ENCODE measurements at places on chromosomes 3 and 15.

DNA sequence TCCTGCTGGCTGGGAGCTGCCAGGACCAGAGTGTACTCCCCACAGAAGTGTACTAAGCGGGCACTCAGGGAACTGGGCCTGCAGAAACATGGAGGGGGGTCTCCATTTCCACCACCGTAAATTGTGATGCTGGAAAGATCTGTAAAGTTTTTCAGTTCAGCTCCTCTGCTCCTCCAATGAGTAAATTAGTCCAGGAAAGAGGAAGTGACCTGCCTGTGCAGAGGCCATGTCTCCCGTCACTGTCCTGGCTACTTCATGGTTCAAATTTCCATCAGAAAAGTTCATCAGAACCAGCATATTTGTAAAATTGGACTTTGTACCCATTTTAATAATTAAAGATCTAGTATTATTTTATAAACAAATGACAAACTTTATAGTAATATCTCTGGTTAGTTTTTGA lies 226.7 kb upstream of the THBS1 start:
- no peak for DNase-seq

DNA sequence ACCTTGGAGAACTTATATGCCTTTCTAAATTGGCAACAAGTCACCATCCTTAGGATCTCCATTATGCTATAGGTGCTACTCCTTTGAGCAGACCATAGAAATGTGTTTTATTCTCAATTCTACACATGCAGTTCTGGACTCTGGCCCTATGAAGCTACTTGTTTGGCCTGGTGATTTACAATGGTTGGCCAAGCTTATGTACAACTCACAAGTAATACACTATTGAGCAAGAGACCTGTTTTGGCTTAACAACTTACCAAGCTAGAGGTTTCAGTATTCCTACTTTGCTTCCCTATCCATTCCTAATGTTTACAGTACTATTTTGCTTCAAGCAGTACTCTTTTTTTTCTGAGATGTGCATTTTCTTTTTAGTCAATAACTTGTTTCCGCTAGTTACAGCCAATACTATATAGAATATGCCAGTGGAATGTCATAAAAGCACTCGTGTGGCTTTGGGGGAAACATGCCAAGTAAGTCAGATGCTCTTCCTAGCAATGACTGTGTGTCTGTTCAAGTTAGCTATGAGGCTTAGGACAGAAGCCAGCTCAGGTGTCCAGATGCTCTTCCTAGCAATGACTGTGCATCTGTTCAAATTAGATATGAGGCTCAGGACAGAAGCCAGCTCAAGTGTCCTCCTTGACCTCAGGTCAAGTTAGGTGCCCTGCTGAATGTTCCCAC lies 174.9 kb upstream of the SEMA6D start:
- no peak for DNase-seq

DNA sequence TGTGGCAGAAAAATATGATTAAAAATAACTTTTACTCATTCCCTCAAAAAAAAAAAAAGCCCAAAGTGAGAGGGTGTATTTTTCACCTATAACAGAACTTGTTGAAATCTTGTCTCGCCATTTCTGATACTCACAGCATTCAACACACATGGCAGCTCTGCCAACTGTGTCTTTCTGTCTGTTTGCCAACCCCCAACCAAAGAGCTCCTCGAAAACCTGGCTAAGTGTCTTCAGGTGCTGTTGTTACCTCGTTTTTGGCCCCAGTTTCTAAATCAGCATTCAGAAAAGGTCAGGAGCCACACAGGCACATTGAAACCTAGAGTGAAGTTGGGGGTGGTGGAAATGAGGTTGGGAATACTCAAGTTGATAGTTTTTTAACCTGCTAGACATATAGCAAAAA lies 123.5 kb downstream of the TMEM108 start:
- DNase-seq: no peak

- DNase-seq: peak; percentile 50
Observed at GRCh38 chr15:90814191-90814821, 54.1 kb upstream of the FURIN start.

- DNase-seq: no peak
Observed at GRCh38 chr3:33537133-33537532, 96.9 kb upstream of the UBP1 start.

DNA sequence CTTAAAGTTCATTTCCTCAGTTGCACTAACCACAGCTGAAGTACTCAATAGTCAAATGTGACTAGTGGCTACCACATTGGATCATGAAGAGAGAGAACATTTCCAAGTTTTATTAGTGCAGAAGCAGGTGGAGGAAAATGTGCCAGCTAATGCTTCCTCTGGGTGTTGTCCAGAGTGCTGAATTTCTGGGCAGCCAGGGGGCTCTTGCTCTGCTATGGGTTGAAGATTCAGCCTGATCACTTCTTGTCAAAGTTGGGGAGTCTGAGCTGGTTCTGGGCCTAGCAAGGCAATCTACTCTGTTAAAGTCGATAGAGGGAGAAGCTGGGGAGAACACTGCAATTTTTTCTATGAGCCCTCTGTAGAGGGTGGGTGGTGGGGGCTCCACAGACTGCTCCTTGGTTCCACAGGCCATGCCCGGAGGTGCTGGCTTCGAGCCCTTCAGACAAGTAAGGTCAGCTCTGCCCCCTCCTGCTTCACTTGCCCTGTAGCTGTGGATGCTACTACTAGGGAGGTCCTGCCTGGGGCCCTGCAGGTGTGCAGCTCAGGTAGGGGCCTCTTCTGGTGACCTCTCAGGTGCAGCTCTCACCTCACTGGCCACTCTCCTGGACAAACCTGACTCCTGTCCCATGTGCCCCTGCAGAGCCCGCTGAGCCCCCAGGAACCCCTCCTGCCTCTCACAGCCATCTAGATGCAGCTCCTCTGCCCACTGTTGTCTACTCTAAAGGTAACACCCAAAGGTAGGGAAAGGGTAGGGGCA lies 8.2 kb downstream of the ALG3 start:
- DNase-seq: no peak

DNA sequence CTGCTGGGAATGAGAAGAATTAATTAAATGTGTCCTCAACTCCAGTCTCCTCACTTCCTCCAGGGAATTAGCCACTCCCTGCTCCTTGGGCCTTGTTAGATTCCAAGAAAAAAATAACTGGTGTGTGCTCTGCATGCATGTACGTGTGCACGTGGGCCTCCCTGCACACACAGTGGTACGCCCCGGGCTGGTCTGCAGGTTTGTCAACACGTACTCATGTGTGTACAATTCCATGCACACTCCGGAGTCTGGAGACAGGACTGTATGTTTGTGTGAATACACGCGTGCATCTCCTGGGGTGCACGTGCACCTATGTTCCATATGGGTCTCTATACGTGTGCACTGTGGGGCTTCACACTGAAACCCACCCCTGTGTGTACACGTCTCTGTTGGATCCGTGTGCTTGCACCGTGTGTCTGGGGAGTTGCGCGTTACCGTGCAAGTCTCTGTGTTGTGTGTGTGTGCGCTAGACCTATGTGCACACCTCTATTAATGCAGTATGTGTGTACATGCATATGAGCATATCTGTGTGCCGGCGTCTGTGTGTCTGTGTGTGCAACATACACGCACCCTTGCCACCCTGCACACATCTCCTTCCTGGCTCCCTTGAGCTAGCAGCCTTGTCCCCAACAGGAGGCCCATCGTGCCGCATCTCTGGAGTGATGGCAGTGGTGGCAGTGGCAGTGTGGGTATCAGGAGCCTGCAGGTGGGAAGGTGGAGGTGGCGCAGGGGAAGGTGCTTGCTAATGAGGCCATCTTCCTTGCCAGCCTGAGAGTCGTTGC lies 210.1 kb downstream of the TBC1D2B start:
- DNase-seq: no peak

- DNase-seq: no peak
Observed at GRCh38 chr3:121411523-121411922, 134.3 kb downstream of the POLQ start.

DNA sequence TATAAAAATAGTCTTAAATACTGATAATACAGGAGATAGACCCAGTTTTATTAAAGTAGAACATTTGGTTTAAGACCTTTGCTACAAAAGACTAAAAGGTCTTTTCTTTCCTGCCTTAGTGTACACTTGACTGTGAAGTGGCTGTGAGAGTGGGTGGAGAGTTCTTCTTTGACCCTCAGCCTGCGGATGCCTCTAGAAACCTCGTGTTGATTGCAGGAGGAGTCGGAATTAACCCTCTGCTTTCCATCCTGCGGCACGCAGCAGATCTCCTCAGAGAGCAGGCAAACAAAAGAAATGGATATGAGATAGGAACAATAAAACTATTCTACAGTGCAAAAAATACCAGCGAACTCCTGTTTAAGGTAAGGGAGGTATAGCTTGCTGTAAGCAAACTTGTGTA lies 36.5 kb downstream of the OXNAD1 start:
- no peak for DNase-seq
